ENCODE measurements at places on chromosomes 16 and 17.

DNA sequence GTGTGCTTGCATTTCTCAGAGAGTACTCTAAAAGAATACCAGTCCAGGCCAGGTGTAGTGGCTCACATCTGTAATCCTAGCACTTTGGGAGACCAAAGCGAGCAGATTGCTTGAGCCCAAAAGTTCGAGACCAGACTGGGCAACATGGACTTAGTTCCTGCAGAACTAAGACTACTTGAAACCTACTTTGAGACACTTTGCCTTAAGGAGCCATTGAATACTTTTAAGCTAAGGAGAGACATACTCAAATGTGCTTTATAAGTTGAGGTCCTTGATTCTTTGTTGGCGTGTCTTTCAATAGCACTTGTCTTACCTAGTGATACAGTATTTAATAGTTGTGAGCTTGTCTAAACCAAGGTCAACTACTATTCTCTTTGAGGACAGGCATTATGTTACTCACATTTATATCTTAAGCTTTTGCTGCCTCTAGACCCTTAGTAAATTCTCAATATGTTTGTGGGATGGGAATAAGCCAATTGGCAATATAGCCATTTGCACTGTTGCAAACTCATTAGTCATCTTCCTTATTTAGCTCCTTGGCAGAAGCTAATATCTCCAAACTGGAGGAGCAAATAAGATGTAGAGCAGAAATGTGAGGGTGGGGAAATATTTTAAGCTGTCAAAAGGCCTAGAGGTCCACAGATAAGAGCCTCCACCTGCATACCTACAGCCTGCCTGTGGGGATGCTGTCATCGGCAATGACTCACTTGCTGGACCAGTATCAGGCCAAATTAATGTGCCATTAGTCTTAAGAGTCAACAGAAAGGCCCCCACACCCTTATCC is 16.3 kb downstream of the SCPEP1 start:
- no peak for DNase-seq

DNA sequence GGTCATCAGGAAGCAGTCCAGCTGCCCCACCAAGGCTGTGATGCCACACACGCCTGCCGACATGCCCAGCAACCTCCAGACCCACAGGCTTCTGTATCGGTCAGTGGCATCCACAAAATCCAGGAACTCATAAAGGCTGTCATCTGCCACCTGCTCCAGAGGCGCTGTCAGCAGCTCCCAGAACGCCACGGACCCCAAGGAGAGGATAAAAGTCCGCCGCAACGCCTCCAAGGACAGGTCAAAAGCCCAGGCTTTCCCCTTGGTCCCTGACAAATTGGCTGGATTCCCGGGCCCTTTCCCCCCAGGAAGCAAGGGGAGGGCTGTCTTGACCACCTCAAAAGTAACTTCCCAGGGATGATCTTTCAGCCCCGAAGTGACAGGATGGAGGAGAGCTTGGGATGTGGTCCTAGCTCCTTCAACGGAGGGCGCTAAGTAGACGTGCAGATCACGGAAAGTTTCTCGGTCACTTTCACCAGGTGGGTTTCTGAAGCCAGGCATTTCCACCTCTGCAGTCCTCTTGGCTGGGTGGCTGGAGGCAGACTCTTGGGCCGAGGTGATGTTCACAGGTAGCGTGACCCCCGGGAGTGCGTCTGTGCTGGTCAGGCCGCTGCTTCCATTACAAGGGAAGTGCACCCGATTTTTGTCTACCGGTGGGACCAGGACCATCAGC is 854 bp downstream of the MFSD6L start:
- no peak for DNase-seq

DNA sequence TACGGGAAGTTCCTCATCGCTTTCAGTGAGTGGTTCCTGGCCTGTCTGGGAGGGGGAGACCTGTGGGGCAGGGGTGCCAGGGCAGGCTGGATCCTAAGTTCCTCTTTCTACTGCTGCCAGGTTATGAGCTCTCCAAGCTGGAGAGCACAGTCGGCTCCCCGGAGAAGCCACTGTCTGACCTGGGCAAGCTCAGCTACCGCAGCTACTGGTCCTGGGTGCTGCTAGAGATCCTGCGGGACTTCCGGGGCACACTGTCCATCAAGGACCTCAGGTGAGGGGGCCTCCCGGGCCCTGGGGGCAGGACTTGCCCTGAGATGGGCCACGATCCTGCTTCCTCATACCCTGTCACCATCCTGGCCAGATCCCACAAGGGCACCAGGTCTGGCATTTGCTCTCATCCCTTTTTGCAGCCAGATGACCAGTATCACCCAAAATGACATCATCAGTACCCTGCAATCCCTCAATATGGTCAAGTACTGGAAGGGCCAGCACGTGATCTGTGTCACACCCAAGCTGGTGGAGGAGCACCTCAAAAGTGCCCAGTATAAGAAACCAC is 5.1 kb downstream of the PRSS8 start:
- no peak for DNase-seq

DNA sequence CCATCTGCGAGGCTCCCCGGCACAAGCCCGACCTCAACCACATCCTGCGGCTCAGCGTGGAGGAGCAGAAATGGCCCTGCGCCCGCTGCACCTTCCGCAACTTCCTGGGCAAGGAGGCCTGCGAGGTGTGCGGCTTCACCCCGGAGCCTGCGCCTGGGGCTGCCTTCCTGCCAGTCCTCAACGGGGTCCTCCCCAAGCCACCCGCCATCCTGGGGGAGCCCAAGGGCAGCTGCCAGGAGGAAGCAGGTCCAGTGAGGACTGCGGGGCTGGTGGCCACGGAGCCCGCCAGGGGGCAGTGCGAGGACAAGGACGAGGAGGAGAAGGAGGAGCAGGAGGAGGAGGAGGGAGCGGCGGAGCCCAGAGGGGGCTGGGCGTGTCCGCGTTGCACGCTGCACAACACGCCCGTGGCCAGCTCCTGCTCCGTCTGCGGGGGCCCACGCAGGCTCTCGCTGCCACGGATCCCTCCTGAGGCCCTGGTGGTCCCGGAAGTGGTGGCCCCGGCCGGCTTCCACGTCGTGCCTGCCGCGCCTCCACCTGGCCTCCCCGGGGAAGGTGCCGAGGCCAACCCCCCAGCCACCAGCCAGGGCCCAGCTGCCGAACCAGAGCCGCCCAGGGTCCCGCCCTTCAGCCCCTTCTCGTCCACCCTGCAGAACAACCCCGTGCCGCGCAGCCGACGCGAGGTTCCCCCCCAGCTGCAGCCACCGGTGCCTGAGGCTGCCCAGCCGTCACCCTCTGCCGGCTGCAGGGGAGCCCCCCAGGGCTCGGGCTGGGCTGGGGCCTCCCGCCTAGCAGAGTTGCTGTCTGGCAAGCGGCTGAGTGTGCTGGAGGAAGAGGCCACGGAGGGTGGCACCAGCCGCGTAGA is 13.1 kb upstream of the PRR35 start:
- DNase-seq: peak; percentile 47

DNA sequence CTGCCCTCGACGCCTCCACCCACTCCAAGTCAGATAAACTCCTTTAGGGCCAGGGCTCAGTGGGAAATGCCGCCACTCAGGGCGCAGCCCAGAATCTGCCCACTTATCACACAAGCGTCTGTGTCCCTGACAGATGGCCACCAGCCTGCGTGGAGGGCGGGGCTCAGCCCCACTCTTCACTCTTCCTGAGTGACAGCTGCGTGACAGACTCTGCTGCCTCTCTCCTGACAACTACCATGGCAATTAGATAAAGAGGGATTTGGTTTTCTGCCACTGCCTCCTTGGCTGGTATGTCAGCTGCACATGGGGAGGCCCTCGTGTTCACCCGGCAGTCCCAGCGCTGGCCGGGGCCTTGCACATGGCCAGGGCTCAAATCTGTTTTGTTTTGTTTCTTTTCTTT is 96.2 kb downstream of the RTN4RL1 start:
- DNase-seq: no peak

GRCh38 chr17:66682283-66682682 is 152.6 kb upstream of the CACNG5 start:
- DNase-seq: no peak

GRCh38 chr16:22786284-22786683 is 27.7 kb upstream of the HS3ST2 start:
- no peak for DNase-seq

GRCh38 chr17:81492706-81493105 is 19.9 kb downstream of the ACTG1 start:
- DNase-seq: no peak

- no peak for DNase-seq
Measured at GRCh38 chr16:23279721-23280153, 22.4 kb upstream of the SCNN1B start.

DNA sequence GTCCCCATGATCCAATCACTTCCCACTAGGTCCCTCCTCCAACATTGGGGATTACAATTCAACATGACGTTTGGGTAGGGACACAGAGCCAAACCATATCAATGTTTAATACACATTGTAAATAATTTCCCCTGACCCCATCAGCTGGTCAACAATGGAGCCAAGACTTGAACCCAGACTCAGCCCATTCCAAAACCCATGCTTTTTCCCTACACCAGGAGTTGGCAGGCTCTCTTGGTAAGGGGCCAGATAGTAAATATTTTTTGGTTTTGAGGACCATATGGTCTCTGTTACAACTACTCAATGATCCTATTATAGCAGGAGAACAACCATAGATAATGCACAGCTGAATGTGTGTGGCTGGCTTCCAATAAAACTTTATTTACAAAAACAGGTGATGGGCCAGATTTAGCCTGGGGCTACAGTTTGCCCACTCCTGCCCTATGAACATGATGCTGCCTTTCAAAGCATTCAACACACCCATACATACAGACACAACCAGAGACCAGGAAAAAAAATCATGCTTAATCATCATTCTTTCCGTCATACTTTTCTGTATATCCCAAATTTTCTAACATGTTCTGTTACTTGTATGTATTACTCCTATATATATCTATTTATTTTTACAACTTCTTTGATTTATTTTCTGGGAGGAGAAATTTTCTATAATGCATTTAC is 22.1 kb upstream of the MSI2 start:
- DNase-seq: no peak

DNA sequence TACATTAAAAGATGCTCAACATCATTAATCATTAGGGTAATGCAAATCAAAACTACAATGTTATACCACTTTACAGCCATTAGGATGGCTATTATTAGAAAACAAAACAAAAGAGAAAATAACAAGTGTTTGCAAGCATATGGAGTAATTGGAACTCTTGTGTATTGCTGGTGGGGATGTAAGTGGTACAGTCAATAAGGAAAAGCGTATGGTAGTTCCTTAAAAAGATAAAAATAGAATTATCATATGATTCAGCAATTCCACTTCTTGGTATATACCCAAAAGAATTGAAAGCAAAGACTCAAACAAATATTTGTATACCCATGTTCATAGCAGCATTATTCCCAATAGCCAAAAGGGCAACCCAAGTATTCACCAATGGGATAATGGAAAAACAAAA is 1.4 kb upstream of the CAPNS2 start:
- no peak for DNase-seq
